SJSA1 (cell line): ENCODE measurements at places on chromosomes 16 and 17.

- no peak for DNase-seq
Observed at GRCh38 chr16:70702624-70703023, 16.8 kb upstream of the MTSS2 start.

DNA sequence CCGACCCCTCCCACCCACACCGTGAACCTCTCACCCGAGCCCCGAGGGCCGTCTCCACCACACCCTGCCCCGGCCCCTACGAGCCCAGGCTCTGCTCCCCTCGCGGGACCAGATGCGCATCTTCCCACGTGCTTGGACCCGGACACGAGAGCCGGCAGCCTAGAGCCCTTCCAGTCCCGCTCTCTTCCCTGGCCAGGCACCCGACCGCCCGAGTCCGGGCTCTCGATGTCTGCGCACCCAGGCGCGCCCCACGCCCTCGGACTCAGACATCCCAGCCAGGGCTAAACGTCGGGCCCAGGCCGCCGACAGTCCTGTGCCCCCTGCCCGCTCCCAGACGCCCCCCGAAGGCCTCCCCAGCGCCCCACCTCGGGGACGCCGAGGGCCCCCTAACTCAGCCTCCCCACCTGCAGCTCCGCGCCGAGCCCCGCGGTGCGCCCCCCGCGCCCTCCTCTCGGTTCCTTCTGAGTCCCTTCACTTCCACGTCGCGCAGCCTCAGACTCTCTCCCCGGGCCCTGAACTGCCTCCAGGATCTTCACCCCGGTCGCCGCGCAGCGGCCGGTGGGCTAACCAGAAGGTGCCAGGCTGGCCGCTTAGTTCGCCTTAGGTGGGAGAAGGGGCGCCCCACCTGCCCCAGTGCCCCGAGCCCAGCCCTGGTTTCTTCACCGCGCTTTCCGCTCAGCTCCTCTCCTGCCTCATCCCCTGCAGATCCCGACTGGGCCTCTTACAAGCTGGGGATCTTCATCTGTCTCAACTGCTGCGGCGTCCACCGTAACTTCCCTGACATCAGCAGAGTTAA, 688 bp downstream of the ADAP2 start:
- DNase-seq, result no peak

GRCh38 chr17:34299956-34300577, 14.5 kb downstream of the CCL11 start:
- DNase-seq, result peak; percentile 44

GRCh38 chr16:68400083-68400923, 48.0 kb downstream of the SMPD3 start:
- no peak for DNase-seq

DNA sequence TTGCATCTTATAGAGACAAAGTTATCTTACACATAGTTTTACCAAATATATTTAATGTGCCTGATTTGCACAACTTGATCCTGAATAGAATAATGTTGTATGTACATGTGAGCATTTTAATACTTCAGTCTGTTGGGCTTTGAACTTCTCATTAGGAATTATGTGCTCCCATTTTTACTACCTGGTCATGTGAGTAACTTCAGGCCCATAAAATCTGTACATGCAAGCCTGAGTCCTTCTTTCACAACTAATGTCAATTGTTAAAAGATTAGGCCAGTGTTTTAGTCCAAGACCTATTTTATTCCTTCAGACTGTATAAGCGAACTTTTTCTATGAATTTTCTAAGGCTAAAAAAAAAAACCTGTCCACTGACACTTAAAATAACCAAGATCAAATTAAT, 715.4 kb downstream of the CDH8 start:
- no peak for DNase-seq

GRCh38 chr17:31413874-31414549, 22.5 kb downstream of the RAB11FIP4 start:
- peak; percentile 95 for DNase-seq

DNA sequence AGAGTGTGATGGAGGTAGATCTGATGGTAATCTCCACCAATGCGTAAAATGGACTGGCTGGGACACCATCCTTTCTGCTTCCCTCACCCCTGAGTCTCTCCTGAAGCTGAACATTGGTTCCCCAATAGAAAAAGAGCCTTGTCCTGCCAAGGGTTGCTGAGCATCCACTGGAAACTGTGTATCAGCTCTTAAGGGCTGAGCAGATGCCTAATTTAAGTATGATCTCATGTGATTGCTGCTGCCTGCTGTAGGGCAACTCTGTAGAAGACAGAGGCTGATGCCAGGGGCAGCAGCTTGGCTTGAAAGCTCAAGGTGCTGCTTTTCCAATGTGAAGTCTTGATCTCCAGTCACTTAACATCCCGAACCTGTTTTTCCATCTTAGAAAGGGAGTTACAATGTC, 310.3 kb upstream of the CCL2 start:
- DNase-seq, result no peak

GRCh38 chr16:12093902-12094301, 117.4 kb downstream of the SNX29 start:
- no peak for DNase-seq

- no peak for DNase-seq
Observed at GRCh38 chr17:2343421-2343820, 6.1 kb downstream of the SGSM2 start.

DNA sequence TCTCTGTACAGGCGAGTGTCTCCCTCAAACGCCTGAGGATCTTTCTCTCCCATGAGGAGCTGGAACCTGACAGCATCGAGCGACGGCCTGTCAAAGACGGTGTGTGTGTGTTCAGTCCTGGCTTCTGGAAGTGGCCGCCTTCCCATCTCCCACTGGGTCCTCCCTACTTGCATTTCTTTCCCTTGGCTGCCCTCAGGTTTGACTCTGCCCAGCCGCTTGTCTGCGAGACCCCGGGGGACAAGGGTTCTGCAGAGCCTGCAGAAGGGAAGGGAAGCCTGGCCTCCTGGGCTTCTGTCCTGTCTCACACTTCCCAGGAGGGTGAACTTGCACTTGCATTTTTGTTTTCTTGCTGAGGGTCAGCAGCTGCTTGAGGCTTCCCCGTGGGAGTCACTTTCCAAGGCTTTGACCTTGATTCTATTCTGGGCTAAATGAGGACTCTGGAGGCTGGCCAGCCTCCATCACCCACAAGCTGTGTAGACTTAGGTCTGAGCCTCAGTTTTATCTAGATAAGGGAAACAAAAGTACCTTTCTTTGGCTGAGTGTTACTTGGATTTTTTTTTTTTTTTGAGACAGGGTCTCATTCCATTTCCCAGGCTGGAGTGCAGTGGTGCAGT, 122.3 kb downstream of the ABCC1 start:
- no peak for DNase-seq

- DNase-seq, result no peak
Observed at GRCh38 chr16:27210174-27210573, 6.8 kb downstream of the KDM8 start.

DNA sequence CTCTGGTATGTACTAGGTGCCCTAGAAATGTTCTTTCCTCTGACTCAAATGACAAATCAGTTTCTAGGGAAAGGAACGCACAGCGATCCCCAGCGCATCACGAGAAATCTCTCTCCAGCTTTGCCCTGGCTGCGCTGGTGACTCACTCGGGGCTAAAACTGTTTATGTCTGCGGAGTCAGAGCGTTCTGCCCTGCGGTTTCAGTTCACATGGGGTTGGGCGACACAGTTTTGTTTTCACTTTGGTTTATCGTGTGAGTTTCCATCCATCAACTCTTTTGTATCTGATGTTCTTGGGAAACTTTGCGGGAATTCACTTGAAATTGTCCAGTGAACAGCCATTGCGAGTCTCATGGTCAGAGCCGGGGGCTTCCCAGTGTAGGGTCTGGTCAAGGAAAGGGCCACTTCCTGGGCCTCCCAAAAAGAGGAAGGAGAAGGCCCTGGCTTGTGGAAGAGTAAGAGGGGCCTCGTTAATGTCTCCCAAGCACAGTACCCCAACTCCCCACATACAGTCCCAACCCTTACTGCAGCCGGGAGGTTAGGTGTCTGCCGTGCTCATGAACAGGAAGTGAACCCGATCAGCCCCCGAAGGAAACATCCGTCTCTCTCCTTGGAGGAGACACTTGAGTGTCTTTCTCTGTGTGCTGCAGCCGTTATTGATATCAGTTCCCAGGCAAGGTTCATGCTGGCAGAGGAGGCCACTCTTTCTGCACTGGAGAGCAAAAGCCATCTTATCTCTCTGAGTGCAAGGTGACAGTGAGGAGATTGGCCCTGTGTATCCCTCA, 643.2 kb downstream of the WWOX start:
- peak; percentile 82 for DNase-seq

- no peak for DNase-seq
Observed at GRCh38 chr17:29073045-29073444, 30.1 kb downstream of the PIPOX start.

DNA sequence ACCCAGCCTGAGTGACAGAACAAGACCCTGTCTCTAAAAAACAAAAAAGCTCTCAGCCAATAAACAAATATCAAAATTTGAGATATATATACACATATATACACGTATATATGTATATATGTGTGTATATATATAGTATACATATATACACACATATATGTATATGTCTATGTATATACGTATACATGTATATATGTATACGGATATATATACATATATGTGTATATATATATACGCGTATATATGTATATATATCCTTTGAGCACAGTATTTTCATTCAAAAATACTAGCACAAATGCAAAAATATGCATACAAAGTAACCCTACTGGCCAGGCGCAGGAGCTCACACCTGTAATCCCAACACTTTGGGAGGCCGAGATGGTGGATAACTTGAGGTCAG, 13.0 kb downstream of the MTMR4 start:
- no peak for DNase-seq

GRCh38 chr17:31391496-31391949, at the start of gene RAB11FIP4:
RAB11FIP4 (plus strand) TSS chr17:31391675; CDS start chr17:31391853, 178 bp downstream.
- no peak for DNase-seq

DNA sequence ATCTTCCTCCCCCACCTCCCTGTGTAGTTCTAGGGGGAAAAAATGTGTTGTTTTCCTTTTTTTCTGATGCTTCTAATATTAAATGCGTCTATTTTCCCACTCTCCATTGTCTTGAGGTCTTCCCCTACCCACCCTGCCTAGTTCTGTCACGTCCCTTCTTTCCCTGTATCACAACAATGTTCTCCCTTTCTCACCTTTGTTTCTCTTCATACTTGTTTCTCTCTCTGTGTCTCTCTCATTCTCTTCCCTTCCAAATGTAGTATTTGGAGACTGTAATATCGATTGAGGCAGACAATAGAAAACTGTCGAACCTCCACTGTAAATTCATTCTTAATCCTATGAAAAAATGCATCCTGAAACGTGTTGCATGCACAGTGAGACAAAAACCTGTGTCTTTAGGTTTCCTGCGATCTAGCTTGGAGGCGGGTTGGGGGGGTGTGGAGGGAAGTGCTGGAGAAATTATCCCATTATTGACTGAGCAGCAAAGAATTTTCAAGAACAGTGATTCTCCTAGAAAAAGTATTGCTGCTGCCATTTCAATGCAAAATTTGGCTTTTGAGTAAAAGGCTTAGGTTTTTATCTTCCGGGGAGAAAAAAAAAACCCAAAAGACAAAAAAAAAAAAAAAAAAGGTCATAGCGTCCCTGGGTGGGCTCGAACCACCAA, 1.3 kb upstream of the PSMB3 start:
- DNase-seq, result no peak

DNA sequence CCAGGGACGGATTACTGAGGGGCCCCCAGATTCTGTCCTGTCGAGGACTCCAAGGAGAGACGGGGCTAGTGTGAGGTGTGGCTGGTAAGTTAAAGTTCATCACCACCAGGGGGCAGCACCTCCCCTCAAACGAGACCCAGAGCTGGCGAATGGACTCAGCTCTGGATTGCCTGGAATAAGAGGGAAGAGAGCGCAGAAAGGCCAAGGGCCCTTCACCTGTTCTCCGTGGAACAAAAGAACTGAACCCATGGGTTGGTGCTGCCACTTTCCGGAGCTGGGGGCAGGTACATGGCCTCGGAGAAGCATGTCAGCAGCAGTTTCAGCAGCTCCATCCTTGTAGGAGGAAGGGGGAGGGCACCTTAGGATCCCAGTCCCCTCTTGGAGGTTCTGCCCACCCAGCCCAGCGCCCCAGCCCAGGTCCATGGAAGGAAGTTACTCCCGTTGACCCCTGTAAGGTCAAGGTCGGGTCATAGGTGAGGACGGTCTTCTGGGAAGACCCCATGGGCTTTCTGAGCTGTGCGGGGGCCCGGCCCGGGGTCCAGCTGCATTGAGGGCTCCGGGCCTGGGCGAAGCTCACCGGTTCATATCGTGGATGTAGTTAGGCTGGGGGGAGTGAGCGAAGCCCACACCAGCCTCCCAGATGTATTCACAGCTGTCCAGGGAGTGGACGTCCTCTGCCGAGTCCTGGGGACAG, 10.8 kb downstream of the HID1 start:
- DNase-seq, result peak; percentile 92

GRCh38 chr17:39944393-39944711, 16.8 kb downstream of the LRRC3C start:
- DNase-seq, result no peak

- no peak for DNase-seq
Observed at GRCh38 chr17:28392491-28392890, 13.5 kb downstream of the SLC46A1 start.

DNA sequence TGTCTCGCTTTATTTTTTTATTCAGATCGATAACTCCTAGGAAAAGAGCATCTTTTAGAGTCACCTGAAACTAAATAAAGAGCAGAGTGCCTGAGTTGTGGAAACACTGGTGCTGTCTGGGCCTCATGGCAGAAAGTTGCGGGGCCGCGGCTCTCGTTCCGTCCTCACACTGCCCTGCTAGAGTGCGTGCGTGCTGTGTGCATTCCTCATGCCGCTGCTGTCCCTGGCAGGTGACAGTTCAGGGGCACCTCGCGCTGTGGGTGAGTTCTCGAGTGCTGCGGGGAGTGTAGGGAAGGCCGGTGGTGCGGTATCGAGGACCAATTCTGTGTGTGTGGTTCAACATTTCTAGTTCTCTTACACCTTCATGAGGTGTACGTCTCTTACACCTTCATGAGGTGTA, 136.6 kb downstream of the RPTOR start:
- no peak for DNase-seq

DNA sequence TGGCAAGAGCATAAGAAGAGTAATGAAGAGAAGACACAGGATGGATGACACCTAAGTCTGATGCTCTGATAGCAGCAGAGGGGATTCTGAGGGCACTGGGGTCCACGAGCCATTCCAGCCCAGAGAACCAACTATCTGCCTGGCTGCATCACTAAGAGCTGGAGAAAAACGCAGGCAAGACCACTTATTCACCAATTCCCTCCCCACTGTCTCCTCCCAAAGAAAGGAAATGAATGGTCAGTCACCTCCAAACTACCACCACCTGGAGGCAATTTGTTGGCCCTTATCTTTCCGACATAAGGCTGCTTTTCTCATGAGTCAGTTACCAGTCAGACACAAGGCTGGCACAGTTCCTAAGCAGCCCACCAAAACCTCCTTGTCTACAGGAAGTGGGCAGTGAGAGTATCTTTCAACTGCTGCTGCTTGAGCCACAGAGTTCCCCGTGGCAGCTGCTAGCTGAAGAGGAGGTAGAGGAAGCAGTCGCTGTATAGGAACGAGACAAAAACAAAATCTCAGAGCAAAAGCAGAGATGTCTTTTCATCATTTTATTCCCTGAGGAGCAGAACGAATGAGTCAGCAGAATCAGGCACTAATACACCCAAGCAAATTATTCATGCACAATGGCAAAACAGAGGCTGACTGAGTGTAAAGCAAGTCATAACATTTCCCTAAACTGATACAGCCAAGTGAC, 111.1 kb downstream of the SMG6 start:
- DNase-seq, result peak; percentile 93

- no peak for DNase-seq
Observed at GRCh38 chr17:64102627-64103390, 27.1 kb downstream of the ERN1 start.
